Upper lobe of left lung (tissue), 6 donors: ENCODE measurements at places on chromosomes 6 and 20.
A peak's percentile ranks its signal among the peaks of the same experiment; 100 is the strongest.

DNA sequence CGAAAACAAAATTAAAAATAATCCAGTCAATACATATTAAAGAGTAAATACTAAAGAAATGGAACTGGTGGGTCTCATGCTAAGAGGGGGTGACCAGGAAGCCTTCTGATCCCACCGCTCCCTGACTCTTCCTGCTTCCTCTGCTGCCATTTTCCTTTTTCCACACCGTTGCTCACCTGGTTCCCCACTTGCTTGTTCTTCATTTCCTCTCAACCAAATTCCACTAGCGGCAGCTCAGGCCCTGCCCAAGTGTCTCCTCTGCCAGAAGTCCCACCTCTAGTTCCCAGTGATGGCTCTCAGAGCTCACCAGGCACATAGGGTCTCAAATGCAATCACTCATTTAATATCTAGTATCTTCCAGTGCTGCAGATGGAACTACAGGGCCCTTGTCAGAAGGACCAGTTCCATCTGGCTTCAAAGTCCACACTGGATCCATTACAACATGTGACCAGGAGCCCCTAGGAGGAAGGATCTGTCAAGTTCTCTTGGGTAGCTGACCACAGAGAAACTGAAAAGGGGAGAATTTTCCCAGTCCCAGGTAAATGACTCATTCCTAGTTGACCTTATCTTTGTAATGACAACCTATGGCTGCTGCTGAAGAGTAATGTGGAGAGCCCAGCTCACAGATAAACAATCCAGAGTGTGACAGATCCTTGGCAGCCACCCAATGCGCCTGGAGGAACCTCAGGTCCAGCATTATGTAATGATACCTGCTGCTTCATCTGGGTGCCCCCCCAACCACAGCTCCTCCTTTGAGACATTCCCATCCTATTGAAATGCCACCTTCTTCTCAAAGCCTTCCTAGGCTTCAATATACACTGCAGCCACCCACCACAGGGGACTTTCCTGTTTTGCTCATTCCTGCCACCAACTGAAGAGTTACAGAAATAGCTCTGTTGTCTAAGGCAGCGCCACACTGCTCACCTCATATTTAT lies 38.2 kb downstream of the ELMO2 start:
- no peak for DNase-seq
- H3K36me3 ChIP-seq = peaks cover 70% of the 10 kb centered on the region
- no peak overlapping the region for H3K4me3 ChIP-seq
- H3K27me3 ChIP-seq = no peaks in the 10 kb centered on the region
- no peak overlapping the region for H3K27ac ChIP-seq
- H3K4me1 ChIP-seq = peaks cover 10% of the 10 kb centered on the region

- no peak for DNase-seq
- H3K4me1 ChIP-seq = peaks cover 14% of the 10 kb centered on the region
- H3K27me3 ChIP-seq = no peaks in the 10 kb centered on the region
- H3K4me3 ChIP-seq = no peak overlapping the region
- H3K27ac ChIP-seq = no peak overlapping the region
- H3K36me3 ChIP-seq = no peaks in the 10 kb centered on the region
Observed at GRCh38 chr6:158070513-158070912, 88.8 kb downstream of the SYNJ2 start.

DNA sequence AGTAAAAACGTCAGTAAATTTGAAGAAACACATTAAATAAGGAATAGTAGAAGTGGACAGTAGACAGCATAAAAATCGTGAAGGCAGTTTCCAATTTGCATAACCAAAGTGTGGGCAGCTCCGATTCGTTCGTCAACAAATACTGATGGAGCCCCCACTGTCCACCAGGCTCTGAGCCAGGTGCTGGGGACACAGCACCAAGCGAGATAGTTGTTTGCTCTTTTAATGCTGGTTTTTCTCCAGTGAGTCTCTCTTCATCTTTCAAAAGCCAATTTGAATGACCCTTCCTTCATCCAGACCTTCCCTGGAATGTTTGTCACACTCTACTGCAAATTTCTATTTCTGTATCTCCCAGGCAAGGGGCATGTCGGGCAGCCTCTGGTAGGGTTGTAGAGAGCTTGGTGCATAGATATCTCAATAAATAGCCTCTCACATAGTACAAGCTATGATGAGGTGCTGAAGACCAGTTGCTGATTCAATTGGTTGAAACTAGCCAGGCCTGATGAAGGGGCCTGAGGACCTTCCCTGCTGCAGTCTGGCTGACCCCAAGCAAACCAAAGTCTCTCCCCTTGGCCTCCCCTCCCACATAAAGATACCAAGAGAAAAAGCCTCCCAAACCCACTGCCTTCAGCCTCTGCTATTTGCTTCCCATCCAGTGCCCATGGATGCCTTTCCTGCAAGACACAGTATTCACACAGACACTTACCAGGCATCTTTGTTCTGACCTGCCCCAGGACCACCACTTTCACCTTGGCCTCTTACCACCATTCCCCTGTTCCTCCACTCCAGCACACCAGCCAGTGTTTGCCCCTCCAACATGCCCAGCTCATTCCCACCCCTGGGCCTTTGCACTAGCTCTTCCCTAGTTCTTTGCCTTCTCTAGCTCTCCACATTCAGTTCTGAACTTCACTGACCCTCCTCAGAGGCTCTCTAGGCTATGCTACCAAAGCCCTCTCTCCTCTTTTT lies 125.2 kb downstream of the CEBPB start:
- H3K27ac ChIP-seq = no peak overlapping the region
- DNase-seq = no peak
- H3K27me3 ChIP-seq = no peaks in the 10 kb centered on the region

DNA sequence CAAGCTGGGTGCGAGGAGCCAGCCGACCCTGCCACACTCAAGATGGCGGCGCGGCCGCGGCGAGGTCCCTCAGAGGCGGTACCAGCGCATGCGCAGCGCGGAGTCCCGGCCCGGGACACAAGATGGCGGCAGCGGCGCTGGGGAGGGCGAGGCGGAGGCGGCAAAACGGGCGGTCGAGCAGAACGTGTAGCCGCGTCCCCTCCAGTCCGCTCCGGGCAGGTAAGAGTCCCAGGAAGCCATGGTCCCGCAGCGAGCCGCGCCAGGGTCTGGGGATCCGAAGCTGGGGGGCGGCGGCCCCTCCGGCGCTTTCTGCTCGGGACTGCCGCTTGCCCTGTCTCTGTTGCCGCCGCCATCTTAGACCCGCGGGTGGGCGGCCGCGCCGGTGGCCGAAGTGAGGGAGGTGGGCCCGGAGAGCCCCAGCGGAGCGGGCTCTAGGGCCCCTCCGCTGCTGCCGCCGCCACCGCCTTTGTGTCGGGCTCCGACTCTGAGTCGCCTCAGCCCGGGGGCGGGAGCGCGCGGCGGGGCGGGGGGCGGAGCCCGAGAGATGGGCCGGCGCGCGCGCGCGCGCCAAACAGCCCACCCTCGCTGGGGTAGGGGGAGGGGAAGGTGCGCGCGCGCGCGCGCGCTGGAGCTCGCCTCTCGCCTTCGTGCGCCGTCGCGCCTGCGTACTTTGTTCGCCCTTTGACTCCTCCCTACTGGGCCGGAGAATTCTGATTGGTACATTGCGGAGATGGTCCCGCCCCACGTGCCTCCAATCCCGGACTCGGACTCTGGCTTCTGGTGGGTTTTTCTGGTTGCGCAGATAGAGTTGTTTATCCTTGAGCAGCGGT lies at the start of gene PCIF1:
TSS of gene PCIF1 (plus strand) at position 98 of the 830 bp plus-strand sequence. CDS start 4,317 bp downstream, outside the sequence.
- peaks cover 20% of the 10 kb centered on the region for H3K4me1 ChIP-seq
- DNase-seq = peak; percentile 100
- no peaks in the 10 kb centered on the region for H3K27me3 ChIP-seq
- peaks cover 29% of the 10 kb centered on the region for H3K36me3 ChIP-seq
- H3K27ac ChIP-seq = peak within 1 kb of the TSS; percentile 99
- H3K4me3 ChIP-seq = peak within 1 kb of the TSS; percentile 75

DNA sequence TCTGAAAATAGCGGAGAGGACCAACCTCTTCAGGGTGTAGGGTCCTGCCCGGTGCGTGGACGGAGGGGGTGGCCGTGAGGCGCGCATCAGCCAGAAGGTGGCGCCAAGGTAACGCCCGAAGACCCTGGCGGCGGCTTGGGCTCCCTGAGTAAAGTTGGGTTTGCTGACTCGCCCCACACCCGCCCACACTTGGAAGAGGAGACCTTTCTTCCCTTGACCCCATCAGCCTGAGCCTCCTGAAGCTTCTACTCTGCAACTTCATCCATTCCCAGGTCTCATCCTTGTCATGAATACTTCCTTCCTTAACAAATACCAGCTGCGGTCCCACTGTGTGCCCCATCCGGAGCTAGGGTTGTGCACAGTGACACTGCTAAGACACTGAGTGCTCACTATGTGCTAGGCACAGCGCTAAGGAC lies 14.6 kb downstream of the CD40 start:
- H3K4me3 ChIP-seq = no peak overlapping the region
- H3K36me3 ChIP-seq = no peaks in the 10 kb centered on the region
- H3K4me1 ChIP-seq = peaks cover 9% of the 10 kb centered on the region
- H3K27me3 ChIP-seq = no peaks in the 10 kb centered on the region
- peak; percentile 63 for DNase-seq
- no peak overlapping the region for H3K27ac ChIP-seq

DNA sequence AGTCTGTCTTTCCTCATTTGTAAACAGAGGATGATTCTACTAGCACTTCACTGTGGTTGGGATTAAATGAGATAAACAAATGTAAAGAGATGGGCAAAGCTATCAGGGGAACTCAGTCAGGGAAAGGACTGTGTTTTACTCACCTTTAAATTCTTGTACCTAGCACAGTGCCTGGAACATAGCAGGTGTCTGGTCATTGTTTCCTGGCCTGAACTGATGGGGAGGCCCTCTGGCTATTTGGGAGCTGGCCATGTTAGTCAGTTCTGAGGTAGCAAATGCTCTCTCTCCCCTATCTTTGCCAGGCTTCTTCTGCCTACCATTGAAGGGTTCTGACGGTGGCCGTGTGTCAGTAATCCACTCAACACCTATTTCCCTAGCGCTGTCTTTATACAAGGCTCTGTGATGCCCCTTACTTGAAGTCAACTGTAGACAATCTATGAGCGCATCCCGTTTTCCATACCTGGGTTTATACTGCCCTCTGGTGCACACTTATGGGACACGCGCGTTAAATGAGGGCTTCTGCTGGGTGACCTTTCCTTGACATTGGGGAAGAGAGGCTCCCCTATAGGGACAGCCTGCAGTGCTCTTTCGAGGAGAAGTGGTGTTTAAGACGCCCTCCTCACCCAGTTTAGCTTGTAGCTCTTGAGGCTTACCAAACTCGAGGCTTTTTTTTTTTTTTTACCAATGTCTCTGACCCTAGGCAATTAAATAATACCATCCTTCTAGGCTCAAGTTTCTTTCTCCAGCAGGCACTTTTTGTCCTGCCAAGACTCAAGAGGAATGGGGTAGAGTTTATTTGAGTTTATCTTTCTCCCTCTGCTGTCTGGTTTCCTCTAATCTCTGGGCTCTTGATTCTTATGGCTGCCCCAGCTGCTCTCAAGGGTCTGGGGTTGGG lies 4.0 kb upstream of the SPATS1 start:
- no peak overlapping the region for H3K27ac ChIP-seq
- H3K4me3 ChIP-seq = no peak overlapping the region
- DNase-seq = peak; percentile 58
- H3K4me1 ChIP-seq = peaks cover 7% of the 10 kb centered on the region

- DNase-seq = no peak
- no peak overlapping the region for H3K4me3 ChIP-seq
- no peaks in the 10 kb centered on the region for H3K36me3 ChIP-seq
- no peak overlapping the region for H3K27ac ChIP-seq
- no peaks in the 10 kb centered on the region for H3K27me3 ChIP-seq
- H3K4me1 ChIP-seq = no peaks in the 10 kb centered on the region
Observed at GRCh38 chr6:17354700-17355403, 38.5 kb upstream of the CAP2 start.

GRCh38 chr20:11780765-11781369 lies 136.8 kb upstream of the BTBD3 start:
- no peak overlapping the region for H3K4me3 ChIP-seq
- H3K4me1 ChIP-seq = peaks cover 4% of the 10 kb centered on the region

- peak; percentile 85 for DNase-seq
- H3K27ac ChIP-seq = no peak overlapping the region
- no peaks in the 10 kb centered on the region for H3K36me3 ChIP-seq
- H3K4me1 ChIP-seq = peaks cover 12% of the 10 kb centered on the region
Observed at GRCh38 chr20:37914672-37915433, 11.9 kb downstream of the VSTM2L start.

GRCh38 chr6:139765825-139766285 lies 391.4 kb upstream of the CITED2 start:
- peak overlapping the region; percentile 37 for H3K27ac ChIP-seq
- H3K4me3 ChIP-seq = no peak overlapping the region
- no peaks in the 10 kb centered on the region for H3K27me3 ChIP-seq
- no peaks in the 10 kb centered on the region for H3K36me3 ChIP-seq
- H3K4me1 ChIP-seq = peaks cover 16% of the 10 kb centered on the region

GRCh38 chr6:128307671-128308070 lies 212.7 kb downstream of the PTPRK start:
- no peaks in the 10 kb centered on the region for H3K27me3 ChIP-seq
- no peaks in the 10 kb centered on the region for H3K4me1 ChIP-seq
- no peak for DNase-seq
- H3K27ac ChIP-seq = no peak overlapping the region

DNA sequence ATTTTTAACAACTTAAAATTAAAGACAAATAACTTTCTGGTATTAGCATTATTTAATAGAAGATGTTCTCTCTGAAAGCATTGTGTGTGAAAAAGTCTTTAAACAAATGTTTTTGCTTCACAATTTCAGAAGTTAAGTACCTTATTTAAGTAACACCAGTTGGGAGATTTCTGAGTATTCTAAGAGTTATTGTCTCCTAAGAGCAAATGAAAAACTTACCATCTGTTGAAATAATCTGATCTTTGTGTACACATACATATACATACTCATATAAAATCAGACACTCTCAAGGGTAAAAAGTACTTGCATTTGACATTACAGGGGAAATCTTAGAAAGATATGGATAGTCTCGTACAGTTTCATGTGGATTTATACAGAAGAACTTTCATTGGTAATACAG lies 2.4 kb downstream of the BTBD3 start:
- peak overlapping the region; percentile 45 for H3K4me3 ChIP-seq
- no peak for DNase-seq
- no peaks in the 10 kb centered on the region for H3K36me3 ChIP-seq
- H3K27me3 ChIP-seq = no peaks in the 10 kb centered on the region
- H3K27ac ChIP-seq = no peak overlapping the region
- H3K4me1 ChIP-seq = peaks cover 25% of the 10 kb centered on the region

- H3K36me3 ChIP-seq = no peaks in the 10 kb centered on the region
- H3K4me1 ChIP-seq = peaks cover 28% of the 10 kb centered on the region
- H3K27ac ChIP-seq = no peak overlapping the region
- no peak for DNase-seq
- H3K4me3 ChIP-seq = no peak overlapping the region
- peaks cover 30% of the 10 kb centered on the region for H3K27me3 ChIP-seq
Observed at GRCh38 chr20:38728911-38729642, 4.8 kb downstream of the SLC32A1 start.

DNA sequence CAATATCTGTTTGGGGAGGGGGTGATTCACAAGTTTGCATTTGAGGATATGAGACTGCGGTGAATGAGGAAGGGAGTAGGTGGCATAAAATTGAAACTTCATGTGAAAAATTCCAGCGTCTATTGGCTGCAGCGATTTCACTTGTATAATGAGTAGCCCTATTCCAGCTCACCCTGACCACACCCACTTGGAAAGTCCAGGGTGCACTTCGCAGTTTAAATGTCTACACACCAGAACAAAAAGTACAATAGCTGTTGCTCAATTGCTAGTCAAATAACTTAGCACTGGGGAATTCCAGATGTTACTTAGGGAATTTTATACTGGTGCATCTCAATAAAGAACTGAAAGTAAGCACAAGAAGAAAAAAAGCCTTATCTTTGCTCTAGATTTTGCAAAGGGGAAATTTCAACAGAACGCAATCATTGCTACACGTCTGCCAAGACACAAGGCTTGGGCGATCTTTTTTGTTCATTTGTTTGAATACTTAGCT lies 6.3 kb downstream of the TNFAIP3 start:
- DNase-seq = no peak
- no peaks in the 10 kb centered on the region for H3K27me3 ChIP-seq
- peaks cover 64% of the 10 kb centered on the region for H3K4me1 ChIP-seq
- H3K27ac ChIP-seq = peak overlapping the region; percentile 75
- no peak overlapping the region for H3K4me3 ChIP-seq
